ENCODE measurements at places on chromosomes 4 and X. TPM values are rescaled to one million over a fixed set of nuclear protein-coding genes. Genes with fewer than 3 reads are reported as not detected.

TEX13D gene
- not detected for total RNA-seq

PSAPL1 gene
- 0.05 TPM for total RNA-seq

PDGFRA gene
- 158 TPM for total RNA-seq

PDCL2 gene
- not detected for total RNA-seq

NLGN3 gene
- 20.5 TPM for total RNA-seq

CDS1 gene
- total RNA-seq = 9.1 TPM

MAGED4B gene
- total RNA-seq = 18.4 TPM

ASB9 gene
- total RNA-seq = 5.3 TPM

RPL36A gene
- 934 TPM for total RNA-seq

PDLIM3 gene
- total RNA-seq = 128 TPM

SMPX gene
- 41.5 TPM for total RNA-seq

HS3ST1 gene
- total RNA-seq = 2.3 TPM

TRIM60 gene
- not detected for total RNA-seq

SCML2 gene
- 13.7 TPM for total RNA-seq
